Inflammatory macrophage (primary cell): ENCODE measurements at places on chromosomes 5 and 9.

GRCh38 chr5:177232761-177233160 is 70.8 kb downstream of the RAB24 start:
- no peak for DNase-seq

GRCh38 chr9:72936679-72937078 is 16.2 kb downstream of the ALDH1A1 start:
- DNase-seq = no peak

DNA sequence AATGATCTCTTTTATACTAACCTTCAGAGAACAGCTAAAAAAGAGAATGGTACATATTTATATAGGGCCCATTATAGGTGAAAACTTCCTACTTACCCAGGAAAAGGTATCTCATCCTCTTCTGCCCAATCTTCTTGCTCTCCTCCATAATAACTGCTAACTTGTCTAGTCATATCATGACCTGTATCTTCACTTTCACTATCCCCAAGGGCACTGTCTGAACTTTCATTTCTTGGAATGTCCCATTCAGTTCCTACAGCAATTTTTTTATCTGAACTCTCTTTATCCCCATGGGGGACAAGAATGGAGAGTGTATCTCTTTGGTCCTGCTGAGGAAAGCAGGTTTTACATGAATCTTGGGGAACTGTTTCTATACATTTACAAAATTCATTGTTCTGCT is 36.4 kb upstream of the RAPGEF6 start:
- DNase-seq = no peak

DNA sequence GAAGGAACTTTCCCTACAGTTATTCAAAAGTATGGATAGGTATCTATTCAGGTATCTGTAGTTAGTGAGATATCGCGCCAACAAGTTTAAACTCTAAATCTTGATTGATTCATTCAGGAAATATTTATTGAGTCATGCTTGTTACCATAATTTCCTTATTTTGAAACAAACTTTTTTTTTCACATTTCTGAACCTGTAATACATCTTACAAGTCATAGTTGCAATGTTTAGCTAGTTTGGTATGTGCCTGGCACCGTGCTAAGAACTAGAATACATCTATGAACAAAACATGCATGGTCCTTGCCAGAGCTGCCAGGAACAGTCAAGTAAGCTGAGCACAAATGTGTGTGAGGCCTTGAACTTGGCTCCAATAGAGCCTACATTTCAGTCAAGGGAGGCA is 226.4 kb downstream of the PCSK5 start:
- DNase-seq = no peak

- DNase-seq = no peak
Measured at GRCh38 chr9:5305741-5306140, 1.2 kb upstream of the RLN2 start.

DNA sequence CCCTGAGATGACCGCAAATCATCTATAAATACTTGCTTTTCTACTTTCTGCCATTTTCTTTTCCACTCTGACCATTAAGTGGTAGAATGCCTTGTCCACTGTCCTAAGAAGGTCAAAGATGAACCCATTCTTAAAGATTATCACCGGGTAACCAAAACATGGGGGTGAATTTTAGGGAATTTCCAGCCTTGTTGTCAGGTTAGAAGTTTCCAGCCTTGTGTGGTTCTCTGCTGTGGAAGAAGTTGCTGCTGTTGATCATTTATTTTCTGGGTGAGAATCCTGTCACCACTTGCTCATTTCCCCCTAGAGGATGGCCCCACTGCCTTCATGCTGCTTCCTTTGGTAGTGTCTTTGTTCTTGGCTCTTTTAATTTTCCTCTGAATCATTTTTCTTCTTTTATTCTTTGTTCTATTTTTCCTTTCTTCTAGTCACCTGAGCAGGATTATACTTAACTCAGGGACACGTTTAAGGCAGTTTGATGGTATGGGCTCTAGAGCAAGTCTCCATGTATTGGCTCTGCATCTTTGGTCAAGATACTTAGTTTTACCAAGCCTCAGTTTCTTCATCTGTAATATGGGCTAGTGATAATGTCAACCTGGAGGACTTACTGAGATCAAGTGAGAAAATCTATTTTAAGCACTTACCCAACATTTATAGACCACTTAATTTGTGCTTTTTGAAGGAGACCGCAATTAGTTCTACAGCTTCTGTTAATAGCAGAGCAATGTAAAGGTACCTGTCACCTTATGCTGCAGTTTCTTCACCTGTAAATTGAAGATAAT is 266.2 kb downstream of the ARHGAP26 start:
- DNase-seq = no peak

DNA sequence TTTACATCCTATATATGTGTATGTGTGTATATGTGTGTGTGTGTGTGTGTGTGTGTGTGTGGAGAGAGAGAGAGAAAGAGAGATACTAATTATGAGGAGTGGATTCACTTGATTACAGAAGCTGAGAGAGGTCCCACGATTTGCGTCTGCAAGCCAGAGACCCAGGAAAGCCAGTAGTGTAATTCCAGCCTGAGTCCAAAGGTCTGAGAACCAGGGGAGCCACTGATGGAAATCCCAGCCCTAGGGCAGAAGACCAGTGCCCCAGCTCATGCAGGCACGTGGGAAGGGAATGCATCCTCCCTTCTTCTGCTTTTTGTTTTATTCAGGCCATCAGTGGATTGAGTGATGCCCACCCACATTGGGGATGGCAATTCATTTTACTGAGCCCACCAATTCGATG is 74.8 kb downstream of the PCSK5 start:
- no peak for DNase-seq
